ENCODE measurements at places on chromosomes 6 and 20. TPM values are rescaled to one million over a fixed set of nuclear protein-coding genes. Genes with fewer than 3 reads are reported as not detected.

Gene SLC25A27
- total RNA-seq, result 2.4 TPM

Gene GUCA1A
- not detected for total RNA-seq

Gene PROCR
- total RNA-seq, result 44.3 TPM

- DNase-seq, result no peak
Observed at GRCh38 chr20:41353530-41353929, 12.9 kb downstream of the LPIN3 start.

DNA sequence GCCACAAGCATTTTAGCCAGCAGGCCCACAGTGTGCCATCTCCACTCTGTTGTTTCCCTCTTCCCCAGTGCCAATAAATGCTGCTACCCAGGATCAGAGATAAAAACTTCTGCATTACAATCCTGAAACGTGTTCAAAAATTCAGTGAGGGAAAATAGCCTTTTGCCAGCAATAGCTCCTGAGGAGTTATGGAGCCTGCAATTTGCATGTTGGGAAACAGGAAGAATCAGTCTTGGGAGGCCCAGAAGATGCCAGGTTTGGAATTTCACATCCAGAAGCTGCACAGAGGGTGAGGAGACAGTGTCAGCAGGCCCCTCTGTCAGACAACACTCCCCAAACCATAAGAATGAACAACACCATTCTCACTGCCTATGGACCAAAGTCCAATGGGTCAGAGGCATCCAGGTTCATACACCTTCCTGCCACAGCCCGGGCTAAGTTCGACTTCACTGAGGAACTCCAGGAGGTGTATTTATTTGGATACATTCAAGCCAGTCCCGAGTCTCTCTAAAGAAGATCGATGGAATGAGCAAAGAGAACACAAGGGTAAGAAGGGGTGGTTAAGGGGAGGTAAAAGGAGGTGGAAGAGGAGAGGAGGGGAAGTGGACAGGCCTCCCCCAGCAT lies 20.8 kb downstream of the RRBP1 start:
- peak; percentile 69 for DNase-seq

DNA sequence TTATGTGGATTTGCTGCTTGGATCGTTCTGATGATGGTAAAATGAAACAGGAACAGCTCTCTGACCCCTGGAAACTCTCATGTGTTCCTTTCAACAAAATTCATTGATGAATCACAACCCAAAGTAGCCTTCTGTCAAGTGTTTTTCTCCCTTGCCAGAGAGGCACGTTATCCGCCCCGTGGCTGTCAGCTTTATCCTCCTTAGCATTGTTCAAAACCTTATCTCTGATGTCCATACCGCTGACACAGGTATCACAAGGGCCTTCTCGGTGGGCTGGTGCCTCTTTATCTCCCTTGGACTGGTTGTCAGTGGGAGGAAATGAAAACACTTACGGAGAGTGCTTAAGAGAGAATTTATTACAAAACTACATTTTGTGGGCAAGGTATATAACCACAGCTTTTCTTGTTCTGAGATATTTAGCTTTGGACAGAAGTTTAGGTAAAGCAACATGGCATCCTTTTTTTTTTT lies 84.9 kb downstream of the TIAM2 start:
- DNase-seq, result no peak

All from GM23248 (cell line).